Activated CD4-positive, alpha-beta T cell treated with anti-CD3 and anti-CD28 coated beads for 24 hours (primary cell): ENCODE measurements at places on chromosomes 16 and 17.

DNA sequence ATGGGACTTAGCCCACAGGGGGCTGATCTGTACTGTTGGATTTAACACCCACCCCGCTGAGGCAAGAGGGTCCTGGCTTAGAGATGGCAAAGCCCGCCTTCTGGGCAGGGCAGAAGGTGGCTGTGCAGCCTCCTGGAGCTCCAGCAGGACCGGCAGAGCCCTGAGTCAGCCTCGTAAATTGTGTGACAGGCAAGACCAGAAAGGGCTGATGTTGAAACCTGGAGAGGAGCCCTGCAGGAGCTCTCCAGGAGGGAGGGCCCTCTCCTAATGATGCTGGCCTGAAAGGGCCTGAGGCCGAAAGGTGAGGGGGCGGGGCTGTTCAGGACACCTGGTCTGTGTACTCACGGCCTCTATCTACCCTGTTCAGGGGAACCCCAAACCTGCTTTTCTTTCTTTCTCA is 22.5 kb upstream of the MYO15B start:
- DNase-seq, result no peak

DNA sequence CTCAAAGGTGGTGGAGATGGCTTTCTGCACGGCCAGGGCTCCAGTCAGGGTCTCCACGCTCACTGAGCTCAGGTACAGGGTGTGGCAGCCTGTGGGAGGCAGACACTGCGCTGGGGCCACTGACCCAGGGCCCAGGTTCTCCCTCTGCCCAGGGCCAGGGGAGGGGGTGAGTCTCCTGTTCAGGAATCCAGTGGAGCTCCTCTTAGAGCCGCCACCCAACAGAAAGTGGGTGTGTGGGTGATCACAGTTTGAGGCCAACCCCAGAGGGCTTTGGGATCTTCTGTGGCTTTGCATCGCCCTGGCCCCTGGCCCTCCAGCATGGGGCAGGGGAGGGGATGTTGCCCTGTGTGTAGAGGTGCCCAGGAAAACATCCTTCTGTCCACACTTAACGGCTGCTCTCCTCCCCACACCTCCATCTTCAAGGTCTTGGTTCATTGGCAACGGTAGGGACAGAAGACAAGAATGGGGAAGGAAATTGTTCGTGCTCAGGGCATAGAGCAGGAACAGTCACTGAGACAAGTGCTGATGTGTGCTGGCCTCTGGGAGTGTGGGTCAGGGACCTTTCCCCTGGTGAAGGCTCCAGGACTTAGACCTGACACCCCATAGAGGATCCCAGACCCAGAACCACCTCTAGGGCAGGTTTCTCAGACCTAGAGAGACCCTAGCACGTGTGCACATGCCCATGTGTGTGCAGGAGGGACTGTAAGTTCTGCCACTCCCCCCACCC is 21.5 kb downstream of the TNS4 start:
- no peak for DNase-seq

- DNase-seq, result no peak
Measured at GRCh38 chr16:12902511-12903372, 1.3 kb downstream of the SHISA9 start.

DNA sequence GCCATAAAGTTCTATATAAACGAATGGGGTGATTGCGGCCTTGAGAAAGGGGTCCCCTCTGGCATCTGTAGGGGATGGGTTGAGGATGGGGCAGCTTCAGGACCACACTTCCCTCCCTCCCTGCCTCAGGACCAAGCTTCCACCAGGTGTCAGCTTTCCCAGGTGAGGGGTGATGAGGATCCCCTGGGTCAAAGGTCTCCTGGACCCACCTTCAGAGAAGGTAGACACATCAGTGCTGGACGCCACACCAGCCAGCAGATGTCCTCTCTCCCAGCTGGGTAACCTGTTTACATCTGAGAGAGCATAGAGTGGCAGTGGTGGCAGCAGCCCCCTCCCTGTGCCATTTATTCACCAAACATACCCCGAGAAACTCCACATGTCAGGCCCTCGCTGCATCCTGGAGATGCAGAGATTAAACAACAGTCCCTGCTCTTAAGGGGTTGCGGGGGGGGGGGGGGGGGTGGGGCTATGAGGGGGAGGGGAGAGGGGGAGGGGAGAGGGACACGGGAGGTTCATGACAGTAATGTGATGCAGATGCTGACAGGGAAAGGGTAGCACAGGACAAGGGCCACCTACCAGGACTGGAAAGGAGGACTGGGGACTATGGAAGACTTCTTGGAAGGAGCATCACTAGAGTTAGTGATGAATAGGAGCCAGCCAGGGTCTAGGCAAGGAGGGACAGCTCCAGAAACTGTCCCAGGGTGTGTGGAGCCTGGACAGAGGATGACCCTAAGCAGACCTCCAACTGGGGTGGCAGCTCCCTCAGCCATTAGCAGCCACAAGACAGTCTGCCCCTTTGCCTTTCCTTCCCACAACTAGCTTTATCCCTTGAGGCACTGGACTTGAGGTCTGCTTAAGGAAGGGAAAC is 5.0 kb downstream of the PROCA1 start:
- no peak for DNase-seq

DNA sequence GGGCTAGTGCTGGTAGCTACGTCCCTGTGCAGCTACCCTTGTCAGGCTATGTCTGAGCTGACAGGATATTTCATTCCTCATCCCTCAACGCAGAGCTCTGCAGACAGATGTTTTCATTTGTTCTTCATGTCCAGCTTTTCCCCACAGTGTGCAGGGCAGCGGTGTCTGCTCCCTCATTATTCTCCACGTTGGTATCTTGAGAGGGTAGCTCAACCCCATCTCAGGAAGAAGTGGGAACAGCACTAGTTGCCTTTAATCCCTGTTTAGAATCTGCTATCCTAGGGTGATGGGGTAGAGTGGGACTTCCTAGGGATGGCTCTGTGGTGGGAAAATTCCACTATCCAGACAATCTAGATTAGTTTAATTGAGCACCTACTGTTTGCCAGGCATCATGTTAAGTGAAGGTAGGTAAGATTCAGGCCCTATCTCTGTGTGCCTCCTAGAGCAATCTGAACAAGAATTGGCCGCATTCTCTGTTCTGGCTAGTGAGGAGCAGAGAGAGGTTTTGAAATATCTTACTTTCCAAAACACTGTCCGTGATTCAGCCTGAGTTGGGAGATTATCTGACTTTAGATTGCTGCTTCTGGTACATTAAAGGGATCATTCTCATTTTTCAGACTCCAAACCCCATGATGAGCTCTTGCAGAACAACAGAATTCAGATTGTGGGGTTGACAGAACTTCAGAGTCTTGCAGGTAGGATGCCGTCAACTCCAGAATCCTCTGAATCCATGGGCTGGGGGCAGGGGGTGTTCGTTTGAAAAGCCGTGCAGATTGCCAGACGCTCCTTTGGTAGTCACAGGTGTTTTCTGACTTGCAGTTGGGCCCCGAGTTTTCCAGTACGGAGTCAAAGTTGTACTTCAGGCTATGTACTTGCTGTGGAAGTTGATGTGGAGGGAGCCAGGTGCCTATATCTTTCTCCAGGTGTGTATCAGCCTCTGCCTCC is 963 bp downstream of the ALG1 start:
- no peak for DNase-seq
